Hematopoietic multipotent progenitor cell treated with erythropoietin and hydrocortisone succinate and interleukin-3 and kit ligand, for 8 days (in vitro differentiated cells): ENCODE measurements at places on chromosomes 6 and 20.
A peak's percentile ranks its signal among the peaks of the same experiment; 100 is the strongest.

DNA sequence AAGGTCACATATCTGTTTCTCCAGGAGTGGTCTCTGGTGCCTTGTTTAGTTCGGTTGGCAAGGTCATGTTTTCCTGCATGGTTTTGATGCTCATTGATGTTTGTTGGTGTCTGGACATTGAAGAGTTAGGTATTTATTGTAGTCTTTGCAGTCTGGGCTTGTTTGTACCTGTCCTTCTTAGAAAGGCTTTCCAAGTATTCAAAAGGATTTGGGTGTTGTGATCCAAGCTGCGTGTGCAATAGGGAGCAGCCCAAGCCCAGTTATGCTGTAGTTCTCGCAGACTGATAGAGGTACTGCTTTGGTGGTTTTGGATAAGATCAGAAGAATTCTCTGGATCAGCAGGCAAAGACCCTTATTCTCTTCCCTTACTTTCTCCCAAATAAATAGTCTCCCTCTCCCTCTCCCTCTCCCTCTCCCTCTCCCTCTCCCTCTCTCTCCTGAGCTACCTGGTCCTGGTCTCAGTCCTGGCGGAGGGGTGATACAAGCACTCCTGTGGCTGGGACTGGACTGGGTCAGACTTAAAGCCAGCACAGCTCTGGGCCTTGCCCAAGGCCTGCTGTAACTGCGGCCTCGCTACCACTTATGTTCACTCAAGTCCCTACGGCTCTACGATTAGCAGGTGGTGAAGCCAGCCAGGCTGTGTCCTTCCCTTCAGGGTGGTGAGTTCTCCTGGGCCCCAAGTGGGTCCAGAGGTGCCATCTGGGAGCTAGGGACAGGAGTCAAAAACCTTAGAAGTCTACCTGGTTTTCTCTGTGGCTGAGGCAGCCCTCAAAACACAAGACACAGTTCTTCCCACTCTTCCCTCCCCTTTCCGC lies 27.3 kb upstream of the GRM4 start:
- no peak for DNase-seq

DNA sequence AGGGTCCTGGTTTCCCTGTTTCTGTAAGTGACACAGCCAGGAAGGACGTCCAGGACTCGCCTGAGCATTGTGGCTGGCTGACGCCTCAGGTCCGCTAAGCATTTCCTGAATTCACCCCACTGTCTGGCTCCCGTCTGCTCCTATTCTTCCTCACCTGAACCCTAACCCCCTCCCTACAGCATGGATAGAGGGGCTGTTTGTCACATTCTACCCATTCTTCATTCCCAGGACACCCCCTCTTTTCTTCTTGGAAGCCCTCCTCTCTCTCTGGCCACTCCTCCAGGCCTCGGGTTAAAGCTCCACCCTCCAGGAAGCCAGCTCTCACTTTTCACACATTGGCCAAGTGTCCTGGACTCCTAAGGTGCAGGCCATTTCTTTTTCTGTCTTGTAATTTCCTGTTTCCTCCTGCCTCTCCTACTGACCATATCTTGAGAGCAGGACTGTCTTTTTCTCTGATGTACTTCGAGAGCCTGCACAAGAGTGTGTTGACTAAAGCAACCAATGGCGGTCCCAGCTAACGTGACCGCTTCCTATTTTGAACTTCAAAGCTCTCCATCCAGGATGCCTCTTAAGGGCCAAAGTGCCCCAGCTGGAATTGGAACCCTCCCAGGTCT lies 24.2 kb upstream of the MYMX start:
- DNase-seq, result peak; percentile 30

GRCh38 chr20:23048283-23049200 lies 930 bp downstream of the THBD start:
- peak; percentile 64 for DNase-seq

- no peak for DNase-seq
Observed at GRCh38 chr20:12086359-12086758, 168.7 kb downstream of the BTBD3 start.

DNA sequence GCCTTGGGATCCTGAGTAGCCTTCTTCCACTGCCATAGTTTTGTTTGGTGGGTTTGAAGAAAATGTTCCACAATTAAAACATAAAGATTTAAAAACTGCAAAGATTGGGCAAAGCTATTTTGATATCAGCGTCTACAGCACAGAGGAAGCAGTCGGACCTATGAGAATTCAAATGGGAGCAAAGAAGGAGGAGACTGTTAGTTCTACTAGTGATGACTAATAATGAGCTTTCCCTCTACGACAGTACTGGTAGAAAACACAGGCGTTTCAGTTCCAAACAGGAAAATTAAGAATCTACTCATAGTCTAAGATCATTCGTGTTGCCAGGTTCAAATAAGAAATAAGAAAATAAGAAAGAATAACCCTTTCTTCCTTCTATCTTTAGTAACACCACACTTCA lies 121.2 kb downstream of the INSM1 start:
- DNase-seq, result no peak

DNA sequence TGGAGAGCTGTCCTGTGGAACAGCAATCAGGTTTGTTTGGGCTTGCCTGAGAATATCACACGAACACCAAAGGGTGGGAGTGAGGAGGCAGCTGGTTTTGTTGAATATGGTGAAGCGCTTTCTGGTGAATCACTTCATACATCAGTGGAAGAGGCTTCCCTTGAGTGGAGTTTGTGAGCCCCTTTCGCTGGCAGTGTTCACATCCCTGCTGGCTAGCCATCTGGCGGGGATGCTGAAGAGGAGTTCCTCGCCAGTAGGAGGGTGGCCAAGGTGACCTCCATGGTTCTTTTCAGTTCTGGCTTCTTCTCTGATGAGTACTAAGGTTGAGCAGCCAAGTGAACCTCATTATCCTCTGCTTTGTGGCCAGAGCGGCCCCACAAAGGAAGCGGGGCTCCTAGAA lies 37.7 kb upstream of the RNF8 start:
- DNase-seq, result no peak

DNA sequence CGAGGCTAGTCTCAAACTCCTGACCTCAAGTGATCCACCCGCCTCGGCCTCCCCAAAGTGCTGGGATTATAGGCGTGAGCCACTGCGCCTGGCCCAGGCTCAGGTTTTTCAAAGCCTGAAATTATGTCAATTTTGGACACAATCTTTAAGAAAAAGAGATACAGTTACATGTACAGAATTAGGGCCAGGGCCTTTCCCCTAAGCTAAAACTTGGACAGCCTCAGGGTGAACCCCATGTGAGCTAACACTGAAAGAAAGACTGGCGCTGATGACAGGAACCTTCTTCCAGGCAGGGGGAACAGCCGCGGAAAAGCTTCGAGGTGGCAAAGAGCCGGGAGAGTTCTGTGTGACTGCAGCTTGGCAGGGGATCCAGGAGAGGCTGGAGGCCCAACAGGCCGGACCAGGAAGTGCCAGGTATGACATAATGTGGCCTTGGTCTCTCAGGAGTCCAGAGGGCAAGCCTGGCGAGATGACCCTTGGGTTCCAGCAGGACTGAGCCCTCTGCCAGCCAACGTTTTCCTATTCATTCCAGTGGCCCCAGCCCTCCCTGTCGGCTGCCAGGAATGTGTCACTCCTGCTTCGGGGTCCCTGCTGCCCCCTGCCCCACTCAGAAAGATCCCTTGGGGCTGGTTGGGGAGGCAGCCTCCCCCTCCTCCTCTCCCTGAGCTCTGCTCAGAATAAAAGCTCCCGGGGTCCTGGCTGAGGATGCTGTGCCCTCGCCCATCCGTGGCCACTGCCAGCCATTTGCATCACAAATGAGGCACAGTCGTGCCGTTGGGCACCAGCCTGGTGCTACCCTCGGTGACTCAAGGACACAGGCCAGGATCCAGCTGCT lies 37.3 kb downstream of the RBM38 start:
- no peak for DNase-seq

- no peak for DNase-seq
Observed at GRCh38 chr6:74577619-74578018, 628.2 kb downstream of the COL12A1 start.

- no peak for DNase-seq
Observed at GRCh38 chr6:1228754-1229191, 83.1 kb upstream of the FOXQ1 start.

DNA sequence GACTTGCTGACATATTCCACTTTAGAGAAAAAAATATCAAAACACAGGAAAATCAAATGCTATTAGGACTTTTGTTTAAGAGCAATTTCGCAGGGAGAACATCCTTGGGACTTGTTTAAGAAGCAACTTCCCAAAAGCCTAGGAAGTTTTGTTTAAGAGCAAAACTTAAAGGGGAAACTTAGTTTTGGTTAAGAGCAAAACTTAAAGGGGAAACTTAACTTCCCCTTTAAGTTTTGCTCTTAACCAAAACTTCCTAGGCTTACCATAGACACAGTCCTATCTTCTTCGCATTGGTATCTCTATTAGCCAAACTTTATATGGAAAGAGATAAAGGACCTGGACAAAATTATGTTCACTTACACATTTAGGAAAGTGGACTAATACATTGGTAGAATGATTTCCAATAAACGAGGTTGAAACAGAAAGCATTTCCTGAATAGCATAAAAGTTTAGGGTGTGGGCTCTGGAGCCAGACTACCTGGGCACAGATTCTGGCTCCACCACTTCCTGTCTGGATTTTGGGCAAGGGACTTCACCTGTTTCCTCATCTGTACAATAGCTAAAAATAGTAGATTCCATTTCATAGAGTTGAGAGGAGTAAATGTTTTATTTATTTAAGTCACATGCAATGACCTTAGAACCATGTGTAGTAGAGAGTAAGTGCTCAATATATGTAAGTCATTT lies 15.7 kb downstream of the PAQR8 start:
- DNase-seq, result no peak

DNA sequence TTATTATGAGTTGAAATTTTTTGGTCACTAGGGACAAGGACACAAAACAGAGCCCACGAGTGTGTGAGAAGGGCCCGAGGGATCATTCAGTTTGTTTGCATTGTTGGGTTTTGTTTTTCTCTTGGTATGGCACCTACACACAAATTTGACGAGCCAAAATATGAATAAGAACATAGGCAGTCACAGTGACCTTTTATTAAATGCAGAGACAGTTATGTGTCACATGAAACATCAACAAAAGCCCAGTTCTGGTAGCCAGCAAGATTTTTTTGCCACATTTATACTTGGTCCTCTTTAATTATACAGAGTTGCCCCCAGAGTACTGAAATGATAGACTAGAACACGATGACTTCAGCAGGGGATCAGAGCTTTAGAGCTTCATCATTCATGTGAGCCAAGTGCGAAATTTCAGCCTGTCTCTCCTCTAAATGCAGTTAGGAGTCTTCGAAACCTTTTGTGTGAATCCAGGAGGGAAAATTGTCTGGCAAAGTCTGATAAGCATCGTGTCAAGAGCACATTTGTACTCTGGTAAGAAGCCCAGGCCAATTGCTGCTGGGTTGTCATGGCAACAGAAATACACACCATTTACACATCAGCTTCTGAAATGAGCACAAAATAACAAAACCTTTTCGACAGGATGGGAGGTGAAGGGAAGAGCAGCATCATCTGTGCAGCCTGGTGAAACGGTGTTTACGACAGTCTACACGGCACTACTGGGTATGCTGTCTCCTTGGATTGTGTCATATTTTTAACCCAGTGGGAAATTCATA lies 79.2 kb upstream of the RIPOR2 start:
- DNase-seq, result peak; percentile 29

DNA sequence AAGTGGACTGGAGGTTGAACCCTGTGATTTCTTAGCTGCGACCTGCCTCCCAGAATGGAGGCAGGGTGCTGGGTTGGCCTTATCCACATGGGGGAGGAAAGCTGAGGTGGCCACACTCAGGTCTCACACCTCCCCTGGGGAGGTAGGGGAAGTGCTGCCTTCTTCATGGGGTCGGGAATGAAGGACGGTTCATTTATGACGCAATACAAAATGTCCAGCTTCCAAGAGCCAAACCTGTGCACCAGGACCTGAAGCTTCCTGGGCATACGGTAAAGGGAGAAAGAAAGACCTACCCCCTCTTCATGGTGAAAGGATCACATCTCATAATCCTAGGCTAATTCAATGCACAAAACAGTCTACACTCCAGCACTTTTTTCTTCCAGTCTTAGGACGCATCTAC lies 150.6 kb upstream of the CDYL start:
- DNase-seq, result no peak

DNA sequence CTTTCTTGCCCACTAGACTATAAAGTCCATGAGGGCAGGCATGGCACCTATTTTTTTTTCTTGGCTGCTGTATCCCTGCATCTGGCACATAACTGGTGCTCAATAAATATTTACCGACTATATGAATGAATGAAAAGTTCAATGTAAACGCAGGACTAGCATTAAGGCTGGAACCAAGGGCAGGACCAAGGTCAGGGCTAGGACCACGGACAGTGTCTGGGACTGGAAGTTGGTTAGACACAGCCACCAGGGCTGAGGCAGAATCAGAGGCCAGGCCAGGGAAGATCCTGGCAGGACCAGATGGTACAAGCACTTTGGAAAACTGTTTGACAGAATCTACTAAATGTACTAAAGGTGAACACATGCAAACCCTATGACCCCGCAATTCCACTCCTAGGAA lies 3.7 kb downstream of the TNXB start:
- DNase-seq, result peak; percentile 39
